Right atrium auricular region (tissue), 2 donors: ENCODE measurements at places on chromosomes 12 and 14. TPM values are rescaled to one million over a fixed set of nuclear protein-coding genes. Genes with fewer than 3 reads are reported as not detected.
A peak's percentile ranks its signal among the peaks of the same experiment; 100 is the strongest.

The BCL2L2 gene
- total RNA-seq = 36.3 TPM

The APPL2 gene
- total RNA-seq = 30.3 TPM

DNA sequence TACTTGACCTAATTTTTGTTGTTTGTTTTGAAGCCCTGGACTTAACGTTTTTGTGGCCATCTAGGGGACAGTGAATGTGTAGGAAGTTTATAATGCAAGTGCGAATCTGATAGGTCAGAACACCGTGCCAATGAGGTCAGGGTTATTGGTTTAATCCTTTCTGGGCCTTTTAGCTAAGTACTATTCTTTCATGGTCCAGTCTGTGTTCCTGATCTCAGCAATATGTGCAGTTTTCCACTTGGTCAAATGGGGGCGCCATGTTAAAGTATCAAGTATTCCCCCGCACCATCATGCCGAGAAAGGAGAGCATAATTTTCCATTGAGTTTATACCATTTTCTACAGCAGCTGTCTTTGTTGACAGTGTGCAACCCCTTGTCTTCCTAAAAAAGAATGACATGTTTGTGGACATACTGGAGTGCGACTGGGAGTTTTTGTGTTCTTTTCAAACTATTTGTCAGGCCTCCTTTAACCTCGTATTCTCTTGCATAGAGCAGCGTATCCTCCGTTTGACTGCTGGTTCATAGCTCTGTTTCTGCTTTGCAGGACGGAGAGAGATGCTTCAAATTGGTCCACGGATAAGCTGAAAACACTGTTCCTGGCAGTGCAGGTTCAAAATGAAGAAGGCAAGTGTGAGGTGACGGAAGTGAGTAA lies 1.3 kb downstream of the AHSA1 start:
- H3K27ac ChIP-seq = no peak overlapping the region
- peak overlapping the region; percentile 74 for H3K4me3 ChIP-seq
- peaks cover 21% of the 10 kb centered on the region for H3K4me1 ChIP-seq
- H3K27me3 ChIP-seq = no peaks in the 10 kb centered on the region

DNA sequence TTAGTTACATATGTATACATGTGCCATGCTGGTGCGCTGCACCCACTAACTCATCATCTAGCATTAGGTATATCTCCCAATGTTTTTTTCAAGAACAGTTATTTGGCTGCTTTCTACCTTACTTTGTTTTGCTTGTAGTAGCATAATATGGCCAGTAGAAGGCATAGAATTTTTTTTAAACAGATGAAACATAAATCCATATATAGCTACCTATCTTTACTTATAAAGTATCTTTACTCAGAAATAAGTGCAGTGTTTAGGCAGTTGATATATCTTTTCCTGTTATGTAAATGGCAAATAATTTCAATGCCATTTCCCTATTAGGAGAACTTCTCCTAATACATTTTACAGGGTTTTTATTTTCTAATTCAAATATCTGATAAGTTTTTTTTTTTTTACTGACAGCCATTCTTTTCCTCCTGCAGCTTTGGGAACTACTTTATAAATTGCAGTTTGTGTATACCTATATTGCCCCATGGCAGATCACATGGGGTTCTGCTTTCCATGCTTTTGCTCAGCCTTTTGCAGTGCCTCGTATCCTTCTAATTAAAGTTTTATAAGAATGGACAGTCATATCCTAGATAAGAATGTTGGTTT lies 143.1 kb downstream of the PCNX1 start:
- no peak for DNase-seq
- peaks cover 35% of the 10 kb centered on the region for H3K36me3 ChIP-seq
- no peaks in the 10 kb centered on the region for H3K4me1 ChIP-seq
- H3K4me3 ChIP-seq = no peak overlapping the region
- H3K27ac ChIP-seq = no peak overlapping the region

DNA sequence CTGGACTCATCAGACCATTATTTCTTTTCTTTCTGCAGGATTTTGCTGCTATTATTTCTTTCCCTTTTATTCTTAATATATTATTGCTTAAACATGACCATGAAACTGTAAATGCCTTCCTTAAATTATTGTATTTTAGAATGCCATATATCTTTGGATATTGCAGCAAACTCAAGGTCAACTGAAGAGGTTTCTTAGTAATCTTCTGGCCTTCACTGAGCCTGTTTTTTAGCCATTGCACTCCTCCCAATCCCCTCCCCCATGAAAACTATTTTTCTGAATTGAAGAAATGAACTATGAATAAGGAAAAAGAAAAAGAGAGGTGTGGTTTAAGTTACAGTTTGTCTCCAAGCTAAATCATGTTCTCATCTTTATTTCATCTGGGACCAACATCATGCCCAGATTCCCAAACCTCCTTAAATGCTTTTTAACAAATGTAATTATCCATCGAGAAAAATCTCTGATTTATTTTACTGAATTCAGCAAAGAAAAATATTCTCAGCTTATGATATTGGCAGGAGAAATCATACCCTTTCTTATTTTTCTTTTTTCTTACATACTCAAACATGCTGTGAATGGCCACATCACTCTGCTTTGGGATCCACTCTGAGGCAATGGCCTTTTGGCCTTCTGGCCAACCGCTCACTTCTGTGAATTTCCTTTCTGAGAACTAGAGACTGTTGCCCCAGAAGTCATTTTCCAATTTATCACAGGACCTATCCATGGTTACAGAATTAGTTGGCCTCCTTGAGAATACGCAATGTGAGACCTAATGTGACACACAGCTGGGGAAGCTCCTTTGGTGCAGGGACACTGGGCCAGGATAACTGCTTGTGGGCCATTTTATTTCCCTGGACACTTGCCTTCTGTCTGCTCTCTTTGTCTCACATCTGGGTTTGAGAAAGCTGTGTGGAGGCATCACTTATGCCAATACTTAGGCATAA lies 50.9 kb downstream of the IGF1 start:
- H3K27me3 ChIP-seq = no peaks in the 10 kb centered on the region
- H3K4me3 ChIP-seq = no peak overlapping the region
- DNase-seq = no peak
- H3K36me3 ChIP-seq = no peaks in the 10 kb centered on the region

DNA sequence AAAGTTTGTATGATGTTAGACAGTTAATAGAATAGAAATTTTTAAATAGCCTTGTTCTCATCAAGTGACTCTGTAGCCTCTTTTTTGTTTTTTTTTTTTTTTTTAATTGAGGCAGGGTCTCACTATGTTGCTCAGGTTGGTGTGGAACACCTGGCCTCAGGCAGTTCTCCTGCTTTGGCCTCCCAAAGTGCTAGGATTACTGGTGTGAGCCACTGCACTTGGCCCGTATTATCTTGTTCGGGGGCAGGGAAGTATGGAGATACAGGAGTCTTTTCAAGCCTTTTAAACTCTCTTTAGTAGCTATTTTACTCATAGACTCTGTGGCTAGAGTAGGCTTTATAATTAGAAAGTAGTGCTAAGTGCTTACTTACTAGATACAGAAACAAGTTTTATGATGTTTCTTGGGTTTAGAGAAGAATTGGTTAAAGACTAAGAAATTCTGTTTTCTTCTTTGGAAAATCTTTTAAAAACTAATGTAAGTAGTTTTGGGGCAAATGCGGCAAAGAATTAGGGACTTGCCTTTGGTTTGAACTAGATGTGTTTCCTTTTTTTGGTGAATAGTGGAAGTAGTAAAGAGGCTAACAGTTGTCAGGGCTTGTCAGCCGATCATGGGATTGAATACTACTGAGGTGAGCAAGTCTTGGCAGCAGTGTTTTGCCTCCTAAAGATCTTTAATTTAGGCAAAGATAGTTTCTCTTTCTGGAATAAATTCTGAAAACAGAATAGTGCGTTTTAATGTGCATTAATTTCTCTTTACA lies 31.3 kb downstream of the FBXO34 start:
- no peaks in the 10 kb centered on the region for H3K36me3 ChIP-seq
- H3K4me3 ChIP-seq = no peak overlapping the region
- no peaks in the 10 kb centered on the region for H3K27me3 ChIP-seq
- H3K27ac ChIP-seq = peak overlapping the region; percentile 61
- no peaks in the 10 kb centered on the region for H3K4me1 ChIP-seq
